ENCODE measurements at places on chromosomes 7 and 10. TPM values are rescaled to one million over a fixed set of nuclear protein-coding genes. Genes with fewer than 3 reads are reported as not detected.

GRCh38 chr10:34184397-34184796 lies 630.7 kb downstream of the PARD3 start:
- H3K27me3 ChIP-seq: no peaks in the 10 kb centered on the region
- no peak overlapping the region for H3K4me3 ChIP-seq
- H3K4me1 ChIP-seq: peaks cover 3% of the 10 kb centered on the region
- no peaks in the 10 kb centered on the region for H3K36me3 ChIP-seq
- no peak for DNase-seq
- H3K27ac ChIP-seq: no peak overlapping the region

- DNase-seq: no peak
- H3K36me3 ChIP-seq: no peaks in the 10 kb centered on the region
- no peak overlapping the region for H3K27ac ChIP-seq
- no peaks in the 10 kb centered on the region for H3K27me3 ChIP-seq
- H3K4me1 ChIP-seq: no peaks in the 10 kb centered on the region
- no peak overlapping the region for H3K4me3 ChIP-seq
These were observed 186.7 kb upstream of the SHH start for GRCh38 chr7:155998766-155999630.

DNA sequence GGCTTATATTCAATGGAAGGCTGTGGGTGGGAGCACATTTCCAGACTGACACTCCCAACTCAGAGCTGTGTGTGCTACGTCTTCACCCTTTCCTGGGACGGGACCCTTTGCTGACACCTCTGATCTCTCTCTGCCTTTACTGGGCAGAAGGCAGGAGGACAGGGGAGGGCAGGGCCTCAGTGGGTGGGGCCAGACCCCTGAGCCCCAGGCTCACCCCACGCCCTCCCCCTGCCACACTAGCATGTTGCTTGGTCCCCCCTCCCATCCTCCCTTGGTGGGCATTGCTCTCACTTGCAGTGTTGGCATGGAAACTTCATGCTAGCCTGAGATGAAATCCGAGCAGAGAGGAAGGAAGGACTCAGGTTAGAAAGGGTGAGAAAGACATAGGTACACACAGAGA lies 18.4 kb downstream of the TMEM273 start:
- no peaks in the 10 kb centered on the region for H3K36me3 ChIP-seq
- H3K27me3 ChIP-seq: no peaks in the 10 kb centered on the region
- no peak overlapping the region for H3K4me3 ChIP-seq
- DNase-seq: no peak

- no peak for DNase-seq
- no peaks in the 10 kb centered on the region for H3K27me3 ChIP-seq
- H3K27ac ChIP-seq: no peak overlapping the region
- H3K4me3 ChIP-seq: no peak overlapping the region
These were observed 184.6 kb downstream of the RAMP3 start for GRCh38 chr7:45342236-45342635.

GRCh38 chr7:73520673-73521635 lies 1.1 kb downstream of the BAZ1B start:
- H3K36me3 ChIP-seq: peaks cover 1% of the 10 kb centered on the region
- no peak for DNase-seq
- H3K27me3 ChIP-seq: no peaks in the 10 kb centered on the region
- H3K27ac ChIP-seq: peak overlapping the region; percentile 87
- peaks cover 21% of the 10 kb centered on the region for H3K4me1 ChIP-seq

DNA sequence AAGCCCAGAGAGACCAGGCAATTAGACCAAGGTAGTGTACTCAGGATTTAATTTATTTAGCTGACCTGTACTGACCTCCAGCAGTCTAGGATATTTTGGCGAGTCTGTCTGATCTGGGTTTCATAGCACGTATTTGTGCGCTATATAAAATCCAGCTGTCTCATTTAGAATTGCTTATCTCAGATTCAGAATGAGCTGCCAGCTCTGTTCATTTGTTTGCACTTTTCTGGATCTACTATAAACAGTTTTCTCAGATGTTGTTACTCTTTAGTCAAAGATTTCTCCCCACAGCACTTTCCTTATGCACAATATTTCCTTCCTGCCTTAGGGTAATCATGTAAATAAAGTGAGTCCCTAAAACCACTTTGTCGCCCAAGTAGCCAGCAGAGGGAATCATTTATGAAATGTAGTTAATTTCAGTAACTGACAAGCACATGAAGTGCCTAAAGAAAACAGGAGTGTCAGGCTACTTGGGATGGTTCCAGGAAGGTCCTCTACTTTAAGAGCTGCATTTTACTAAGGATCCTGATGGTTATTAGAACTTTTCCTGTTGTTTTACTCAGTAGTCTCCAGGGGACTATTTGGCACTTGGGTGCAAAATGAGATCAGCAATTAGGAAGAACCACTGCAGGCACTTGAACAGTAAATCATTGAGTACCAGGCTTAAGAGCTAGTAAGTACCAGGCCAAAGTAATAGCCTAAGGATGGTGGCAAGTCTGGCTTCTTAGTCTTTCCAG lies 226.4 kb downstream of the TWIST1 start:
- peaks cover 8% of the 10 kb centered on the region for H3K4me1 ChIP-seq
- H3K36me3 ChIP-seq: no peaks in the 10 kb centered on the region
- H3K27me3 ChIP-seq: no peaks in the 10 kb centered on the region
- H3K27ac ChIP-seq: peak overlapping the region; percentile 13

DNA sequence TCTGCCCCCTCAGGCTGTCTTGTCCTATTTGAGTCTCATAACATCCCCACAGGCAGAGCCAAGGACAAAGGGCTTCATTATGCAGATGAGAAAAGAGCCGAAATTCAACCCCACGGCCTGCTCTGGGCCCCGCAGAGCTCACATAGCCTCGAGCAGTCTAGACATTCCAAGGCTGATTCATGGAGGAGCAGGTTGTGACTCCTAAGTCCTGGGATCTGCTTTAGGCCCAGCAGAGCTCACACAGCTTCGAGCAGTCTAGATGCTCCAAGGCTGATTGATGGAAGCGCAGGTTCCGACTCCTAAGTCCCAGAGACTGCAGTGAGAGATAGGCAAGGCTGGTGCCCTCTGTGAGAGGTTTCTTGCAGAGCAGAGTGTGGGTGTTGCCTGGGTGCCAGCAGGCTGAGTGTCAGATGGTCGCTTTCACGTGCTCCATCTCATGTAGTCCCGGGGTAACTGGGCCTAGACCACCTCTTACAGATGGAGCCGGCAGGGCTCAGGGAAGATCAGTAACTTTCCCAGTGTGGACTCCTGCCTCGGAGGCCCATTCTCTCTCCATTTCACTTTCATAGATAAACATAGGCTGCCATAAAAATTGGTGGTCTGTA lies 436.1 kb upstream of the FOXK1 start:
- DNase-seq: no peak
- no peak overlapping the region for H3K27ac ChIP-seq
- H3K4me3 ChIP-seq: no peak overlapping the region
- H3K4me1 ChIP-seq: no peaks in the 10 kb centered on the region

DNA sequence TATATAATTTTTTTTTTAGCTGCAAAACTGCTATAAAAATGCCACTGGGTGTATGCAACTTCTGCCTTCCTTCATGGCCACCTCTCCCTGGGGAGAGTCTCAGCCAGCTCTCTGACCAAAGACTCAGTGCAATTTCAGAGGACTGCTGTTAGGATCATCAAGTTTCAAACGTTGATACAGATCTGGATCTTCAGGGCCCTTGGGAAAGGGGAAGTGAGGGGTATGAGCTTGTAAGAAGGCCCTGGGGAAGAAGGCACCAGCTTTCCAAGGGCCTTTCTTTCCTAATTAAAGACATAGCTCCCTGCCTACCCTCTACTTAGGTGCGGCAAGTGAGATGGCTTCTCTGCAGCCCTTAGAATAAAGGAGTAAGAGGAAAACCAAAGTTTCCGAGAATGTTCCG lies 130.4 kb downstream of the CUL2 start:
- DNase-seq: no peak
- no peak overlapping the region for H3K4me3 ChIP-seq
- no peaks in the 10 kb centered on the region for H3K36me3 ChIP-seq
- H3K27ac ChIP-seq: no peak overlapping the region
- H3K27me3 ChIP-seq: no peaks in the 10 kb centered on the region

GRCh38 chr10:92697663-92698511 lies 8.1 kb downstream of the HHEX start:
- no peak for DNase-seq
- no peaks in the 10 kb centered on the region for H3K27me3 ChIP-seq
- H3K4me1 ChIP-seq: peaks cover 7% of the 10 kb centered on the region

- H3K27ac ChIP-seq: no peak overlapping the region
- no peaks in the 10 kb centered on the region for H3K36me3 ChIP-seq
- H3K4me3 ChIP-seq: no peak overlapping the region
- H3K4me1 ChIP-seq: peaks cover 54% of the 10 kb centered on the region
- no peak for DNase-seq
- no peaks in the 10 kb centered on the region for H3K27me3 ChIP-seq
These were observed 11.3 kb downstream of the NOD1 start for GRCh38 chr7:30467271-30467670.

GRCh38 chr7:105304040-105304895 lies 84.5 kb downstream of the SRPK2 start:
- no peaks in the 10 kb centered on the region for H3K36me3 ChIP-seq
- DNase-seq: no peak

- H3K27ac ChIP-seq: no peak overlapping the region
- no peaks in the 10 kb centered on the region for H3K27me3 ChIP-seq
- H3K4me3 ChIP-seq: no peak overlapping the region
- no peaks in the 10 kb centered on the region for H3K4me1 ChIP-seq
- no peaks in the 10 kb centered on the region for H3K36me3 ChIP-seq
- DNase-seq: no peak
These were observed 69.4 kb downstream of the RNF133 start for GRCh38 chr7:122629412-122629953.

GRCh38 chr10:43055991-43056567 lies 20.8 kb upstream of the RET start:
- no peak overlapping the region for H3K27ac ChIP-seq
- H3K4me3 ChIP-seq: no peak overlapping the region
- no peak for DNase-seq
- no peaks in the 10 kb centered on the region for H3K36me3 ChIP-seq

GRCh38 chr10:11612021-11613001 lies 861 bp upstream of the USP6NL start:
- no peaks in the 10 kb centered on the region for H3K27me3 ChIP-seq
- H3K4me1 ChIP-seq: peaks cover 5% of the 10 kb centered on the region
- H3K27ac ChIP-seq: peak overlapping the region; percentile 75
- H3K4me3 ChIP-seq: peak overlapping the region; percentile 93
- no peaks in the 10 kb centered on the region for H3K36me3 ChIP-seq

DNA sequence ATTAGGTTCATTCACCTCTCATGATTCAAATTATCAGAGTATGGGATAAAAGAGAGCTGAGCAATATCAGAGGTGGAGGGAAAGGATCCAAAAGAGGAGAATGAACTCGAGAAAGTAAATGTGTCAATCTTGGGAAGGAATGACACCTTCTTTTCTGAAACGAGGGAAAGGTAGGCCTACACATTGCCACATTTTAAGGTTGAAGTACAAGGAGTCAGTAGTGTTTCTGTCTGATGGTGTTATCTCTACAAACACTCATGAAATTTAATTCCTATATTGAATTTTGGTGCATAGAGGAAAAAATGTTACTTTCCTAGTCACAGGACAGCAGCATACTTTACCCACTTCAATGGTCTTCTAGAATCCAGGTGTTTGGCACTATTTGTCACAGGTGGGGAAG lies 90.2 kb downstream of the DNAJB9 start:
- H3K36me3 ChIP-seq: no peaks in the 10 kb centered on the region
- no peak overlapping the region for H3K27ac ChIP-seq
- H3K4me3 ChIP-seq: no peak overlapping the region
- no peaks in the 10 kb centered on the region for H3K27me3 ChIP-seq

DNA sequence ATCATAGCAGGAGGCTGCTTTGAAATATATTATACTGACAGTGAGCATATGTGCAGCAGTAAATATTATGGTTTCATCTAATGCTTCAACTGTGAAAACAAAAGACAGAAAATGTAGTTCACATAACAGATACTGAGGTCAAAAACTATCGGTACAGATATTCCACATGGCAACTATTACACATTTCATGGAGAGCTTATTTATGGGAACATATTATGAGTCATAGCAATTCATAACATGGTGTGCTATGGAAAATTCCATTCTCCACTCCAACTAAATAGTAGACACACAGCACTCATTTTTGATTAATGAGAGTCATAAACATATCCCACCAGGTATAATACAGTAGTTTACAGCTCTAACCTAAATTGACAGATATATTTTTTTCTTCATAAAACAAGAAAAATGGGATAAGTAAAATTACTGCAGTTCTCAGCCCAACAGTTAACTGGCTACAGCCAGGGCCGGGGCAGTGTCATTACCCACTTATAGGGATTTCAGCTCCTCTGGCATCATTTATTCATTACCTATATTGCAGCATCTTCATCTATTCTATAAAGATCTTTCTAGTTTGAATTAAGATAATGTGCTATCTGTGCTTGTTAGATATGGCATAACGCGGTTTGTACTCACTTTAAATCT lies 475.6 kb upstream of the KLF6 start:
- H3K27me3 ChIP-seq: no peaks in the 10 kb centered on the region
- no peak for DNase-seq
- peak overlapping the region; percentile 68 for H3K27ac ChIP-seq
- no peaks in the 10 kb centered on the region for H3K36me3 ChIP-seq

GRCh38 chr7:53600296-53600695 lies 564.9 kb downstream of the POM121L12 start:
- H3K4me3 ChIP-seq: no peak overlapping the region
- H3K27me3 ChIP-seq: no peaks in the 10 kb centered on the region
- H3K27ac ChIP-seq: no peak overlapping the region
- DNase-seq: no peak
- H3K36me3 ChIP-seq: no peaks in the 10 kb centered on the region

GRCh38 chr7:111292026-111292470 lies 201.1 kb downstream of the LRRN3 start:
- no peak for DNase-seq
- no peak overlapping the region for H3K27ac ChIP-seq
- peaks cover 8% of the 10 kb centered on the region for H3K4me1 ChIP-seq
- no peaks in the 10 kb centered on the region for H3K27me3 ChIP-seq
- no peak overlapping the region for H3K4me3 ChIP-seq
- no peaks in the 10 kb centered on the region for H3K36me3 ChIP-seq

DNA sequence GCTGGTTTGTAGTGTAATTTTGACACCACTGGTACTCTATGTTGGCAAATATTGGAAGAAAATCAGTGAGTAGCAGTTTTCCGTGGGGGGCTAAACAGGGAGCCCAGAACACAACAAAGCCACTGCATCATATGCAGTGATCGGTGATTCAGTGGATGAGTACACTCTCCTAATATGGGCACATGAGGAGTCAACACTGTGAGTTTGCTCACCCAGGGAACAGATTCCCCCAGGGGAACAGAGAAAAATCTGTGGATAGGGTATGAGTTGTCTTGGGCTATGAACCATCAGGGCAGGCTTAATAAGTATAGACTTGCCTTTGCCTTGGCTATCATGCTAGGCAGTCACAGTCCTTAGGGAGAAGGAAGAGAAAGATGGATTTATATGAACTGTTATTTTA lies 227.7 kb upstream of the SEMA3E start:
- DNase-seq: no peak
- H3K27me3 ChIP-seq: no peaks in the 10 kb centered on the region
- H3K4me3 ChIP-seq: no peak overlapping the region
- no peaks in the 10 kb centered on the region for H3K36me3 ChIP-seq

GRCh38 chr7:76351372-76351771 lies 7.4 kb downstream of the YWHAG start:
- H3K27me3 ChIP-seq: no peaks in the 10 kb centered on the region
- no peak overlapping the region for H3K27ac ChIP-seq
- H3K4me3 ChIP-seq: no peak overlapping the region
- H3K36me3 ChIP-seq: peaks cover 9% of the 10 kb centered on the region
- H3K4me1 ChIP-seq: peaks cover 51% of the 10 kb centered on the region

AMZ1 gene
- 3.7 TPM for total RNA-seq

ALOX5 gene
- 64.1 TPM for total RNA-seq

SCRN1 gene
- 75.3 TPM for total RNA-seq

DIP2C gene
- 36.8 TPM for total RNA-seq

PTPN20 gene
- total RNA-seq: 2.1 TPM

KIF20B gene
- total RNA-seq: 9.9 TPM

TMEM270 gene
- not detected for total RNA-seq

NXPH1 gene
- total RNA-seq: not detected

OR2A1 gene
- not detected for total RNA-seq
